Natural killer cell treated with Interleukin-12 subunit alpha and Interleukin-12 subunit beta and Interleukin-15 and Interleukin-18, amount 100 ng/mL, for 72 hours (primary cell): ENCODE measurements at places on chromosomes 4 and X. TPM values are rescaled to one million over a fixed set of nuclear protein-coding genes. Genes with fewer than 3 reads are reported as not detected.
A peak's percentile ranks its signal among the peaks of the same experiment; 100 is the strongest.

- no peak overlapping the region for H3K4me3 ChIP-seq
- no peak for DNase-seq
- no peaks in the 10 kb centered on the region for H3K4me1 ChIP-seq
- H3K36me3 ChIP-seq: no peaks in the 10 kb centered on the region
- H3K27me3 ChIP-seq: no peaks in the 10 kb centered on the region
These were observed 105.0 kb downstream of the ABCB7 start for GRCh38 chrX:75051047-75051446.

- no peaks in the 10 kb centered on the region for H3K4me1 ChIP-seq
- no peaks in the 10 kb centered on the region for H3K36me3 ChIP-seq
- DNase-seq: no peak
These were observed 192.1 kb downstream of the PPARGC1A start for GRCh38 chr4:23697722-23698121.

DNA sequence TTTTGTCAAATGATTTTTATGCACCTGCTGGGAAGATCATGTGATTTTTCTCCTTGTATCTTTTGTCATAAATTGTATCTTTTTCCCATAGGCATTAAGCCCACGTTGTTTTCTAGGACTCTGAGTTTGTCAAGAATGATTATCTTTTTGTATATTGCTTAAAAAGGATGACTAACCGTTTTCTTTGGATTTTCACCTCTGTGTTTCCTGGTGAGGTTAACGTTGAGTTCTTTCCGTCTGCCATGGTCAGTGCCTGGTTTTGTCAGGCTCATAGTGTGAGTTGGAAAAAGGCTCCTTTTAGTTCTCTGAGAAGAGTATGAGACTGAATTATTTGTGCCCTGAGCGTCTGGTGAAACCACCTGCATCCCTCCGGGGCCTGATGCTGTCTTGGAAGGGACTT, 21.9 kb downstream of the PCGF3 start:
- peak; percentile 45 for DNase-seq
- H3K4me1 ChIP-seq: peaks cover 32% of the 10 kb centered on the region
- H3K27ac ChIP-seq: no peak overlapping the region
- peaks cover 4% of the 10 kb centered on the region for H3K36me3 ChIP-seq
- H3K4me3 ChIP-seq: no peak overlapping the region

The RAB40A gene
- 0.31 TPM for total RNA-seq
